ENCODE measurements at places on chromosomes 6 and 20. TPM values are rescaled to one million over a fixed set of nuclear protein-coding genes. Genes with fewer than 3 reads are reported as not detected.

The OR2H2 gene
- polyA plus RNA-seq: 2.7 TPM

The CRISP3 gene
- not detected for polyA plus RNA-seq

The ZBTB12 gene
- polyA plus RNA-seq: 37.9 TPM

The NMBR gene
- polyA plus RNA-seq: 4.1 TPM

The HTR1E gene
- 1.7 TPM for polyA plus RNA-seq

The APOBEC2 gene
- 0.44 TPM for polyA plus RNA-seq

The SPATA25 gene
- polyA plus RNA-seq: 5.6 TPM

The KIAA1755 gene
- polyA plus RNA-seq: 45.7 TPM

The RIPOR3 gene
- 9.3 TPM for polyA plus RNA-seq

The ESF1 gene
- polyA plus RNA-seq: 22.2 TPM

The SASH1 gene
- polyA plus RNA-seq: 51.0 TPM

The CST11 gene
- not detected for polyA plus RNA-seq

The TRIM15 gene
- not detected for polyA plus RNA-seq

The BANF2 gene
- polyA plus RNA-seq: not detected

The BPIFA1 gene
- not detected for polyA plus RNA-seq

Measured in spinal cord (tissue), 10 donors.